EL (cell line): ENCODE measurements at places on chromosomes 11 and 22.

DNA sequence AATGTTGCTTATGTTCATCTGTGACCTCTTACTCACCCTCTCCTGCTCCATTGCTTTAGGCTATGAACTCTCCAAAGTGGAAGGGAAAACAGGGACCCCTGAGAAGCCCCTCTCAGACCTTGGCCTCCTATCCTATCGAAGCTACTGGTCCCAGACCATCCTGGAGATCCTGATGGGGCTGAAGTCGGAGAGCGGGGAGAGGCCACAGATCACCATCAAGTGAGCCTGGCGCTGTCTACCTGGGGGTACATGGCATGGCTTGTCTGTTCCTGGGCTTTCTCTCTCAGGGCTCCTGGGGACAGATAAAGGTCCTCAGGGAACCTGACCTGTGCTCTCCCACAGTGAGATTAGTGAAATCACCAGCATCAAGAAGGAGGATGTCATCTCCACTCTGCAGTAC, 2.1 kb downstream of the RNASEH2C start:
- no peak for DNase-seq

GRCh38 chr11:72642884-72643522, 31.2 kb downstream of the PDE2A start:
- DNase-seq = peak; percentile 49

DNA sequence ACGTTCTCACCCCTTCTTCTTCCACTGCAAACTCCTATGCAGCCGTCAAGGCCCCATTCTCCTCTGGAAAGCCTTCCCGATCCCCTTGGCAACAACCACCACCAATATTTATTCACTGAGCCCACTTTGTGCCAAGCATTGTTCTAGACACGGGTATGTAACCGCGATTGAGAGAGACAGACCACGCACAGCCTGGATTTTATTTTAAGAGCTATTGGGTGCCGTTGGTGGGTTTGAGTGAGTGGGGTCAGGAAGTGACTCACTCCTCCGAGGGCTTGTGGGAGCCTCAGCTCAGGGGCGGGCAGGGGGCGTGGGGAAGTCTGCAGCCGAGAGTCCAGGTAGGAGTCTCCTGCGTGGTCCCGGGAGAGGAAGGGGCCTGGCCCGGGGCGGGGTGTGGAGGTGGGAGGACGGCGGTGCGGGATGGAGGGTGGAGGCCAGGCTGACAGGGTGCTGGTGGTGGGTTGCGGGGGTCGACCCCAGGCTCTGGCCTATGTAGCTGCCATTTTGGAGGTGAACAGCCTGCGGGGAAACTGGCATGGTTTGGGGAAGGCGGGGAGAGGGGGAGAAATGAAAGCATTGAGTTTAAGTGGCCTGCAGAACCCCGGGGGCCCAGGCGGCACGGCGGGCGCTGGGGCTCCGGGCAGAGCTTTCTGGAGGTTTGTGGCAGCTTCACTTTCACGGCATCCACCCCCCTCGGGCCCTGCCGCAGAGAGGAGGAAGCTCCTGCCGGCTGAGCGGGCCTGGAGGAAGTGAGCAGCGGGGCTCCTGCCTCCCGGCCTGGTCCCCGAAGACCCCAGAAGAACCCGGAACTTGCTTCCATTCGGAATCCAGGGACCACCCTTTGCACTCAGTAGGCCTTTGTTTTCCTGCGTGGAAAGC, 547 bp downstream of the PARVG start:
- DNase-seq = no peak

DNA sequence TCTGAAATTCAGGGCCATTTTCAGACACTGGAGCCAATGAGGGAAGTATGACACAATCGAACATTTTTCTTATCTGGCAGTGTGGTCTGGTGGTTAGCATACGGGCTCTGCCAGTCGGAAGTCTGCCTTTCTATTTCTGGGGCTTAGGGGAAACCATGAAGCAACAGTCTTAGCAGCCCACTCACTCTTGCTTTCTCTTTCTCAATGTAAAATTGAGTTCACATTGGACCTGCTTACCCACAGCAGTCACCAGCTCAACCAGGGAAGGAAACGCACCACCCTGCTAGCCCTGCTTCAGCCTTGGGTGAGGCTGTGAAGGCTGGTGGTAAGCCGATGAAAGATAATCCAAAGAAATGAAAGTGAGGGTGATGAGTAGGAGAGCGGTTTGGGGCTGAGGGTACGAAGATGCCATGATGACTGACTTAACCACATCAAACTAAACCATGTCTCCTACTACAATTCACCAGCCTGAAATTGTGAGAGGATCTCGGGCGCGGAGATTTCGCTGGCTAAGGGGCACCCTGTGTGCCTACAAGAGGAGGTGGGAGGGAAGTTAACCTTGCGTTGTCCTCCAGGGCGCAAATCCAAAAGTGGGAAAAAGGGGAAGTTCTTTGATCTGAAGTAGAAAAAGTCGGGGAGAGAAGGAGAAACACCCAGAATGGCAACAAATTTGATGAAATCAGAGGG, 2.0 kb upstream of the LMO2 start:
- DNase-seq = no peak

GRCh38 chr11:66299186-66299585, 7.5 kb downstream of the TMEM151A start:
- DNase-seq = no peak
